ENCODE measurements at places on chromosomes 5 and 9. TPM values are rescaled to one million over a fixed set of nuclear protein-coding genes. Genes with fewer than 3 reads are reported as not detected.

Gene SPATA24
- total RNA-seq = 3.5 TPM

Gene GABRA6
- total RNA-seq = not detected

Gene PCDHB13
- total RNA-seq = 2.9 TPM

Gene PLAC8L1
- not detected for total RNA-seq

Gene IL6ST
- 164 TPM for total RNA-seq

Gene GFI1B
- 0.59 TPM for total RNA-seq

Gene PRLR
- total RNA-seq = 3.6 TPM

Gene ADRB2
- 3.8 TPM for total RNA-seq

Gene TYRP1
- 73.9 TPM for total RNA-seq

Gene GCNT4
- total RNA-seq = 2.4 TPM

Gene GLRA1
- not detected for total RNA-seq

Gene PAPPA
- total RNA-seq = 4.4 TPM

Gene PTRH1
- 11.8 TPM for total RNA-seq

Gene SERF1A
- total RNA-seq = 5.6 TPM

Gene GNA14
- total RNA-seq = 1.6 TPM

Gene CARTPT
- total RNA-seq = not detected

Gene FOXD4L5
- 0.10 TPM for total RNA-seq

Gene SLC34A3
- total RNA-seq = not detected

Gene SYK
- 10.2 TPM for total RNA-seq

Gene LRRTM2
- total RNA-seq = 0.59 TPM

Gene RNF20
- total RNA-seq = 26.0 TPM

Gene SPINK13
- total RNA-seq = not detected

Gene N4BP3
- 4.6 TPM for total RNA-seq

Gene C5orf52
- total RNA-seq = not detected

Gene PCDHGA4
- total RNA-seq = 2.9 TPM

Gene INSL4
- not detected for total RNA-seq

Gene ADAMTS2
- total RNA-seq = 49.3 TPM

Gene WDR38
- not detected for total RNA-seq

Gene SDHA
- 68.4 TPM for total RNA-seq

Gene STOML2
- 55.1 TPM for total RNA-seq

Gene LRRC19
- total RNA-seq = not detected

Gene DMRTA1
- 0.79 TPM for total RNA-seq

Gene SLC6A18
- total RNA-seq = not detected

Gene KIF4B
- total RNA-seq = not detected

Gene PCDHB15
- total RNA-seq = 3.6 TPM

Gene SLC1A3
- total RNA-seq = 61.1 TPM

All from skin of body (tissue), 3 donors.